ENCODE measurements at places on chromosomes 11 and 22.

GRCh38 chr11:22800482-22800881 is 29.1 kb downstream of the SVIP start:
- H3K4me1 ChIP-seq = no peaks in the 10 kb centered on the region
- no peaks in the 10 kb centered on the region for H3K27me3 ChIP-seq
- no peak overlapping the region for H3K27ac ChIP-seq
- no peak for DNase-seq
- H3K36me3 ChIP-seq = no peaks in the 10 kb centered on the region
- H3K4me3 ChIP-seq = no peak overlapping the region

GRCh38 chr11:108241330-108242037 is 18.6 kb downstream of the ATM start:
- no peak overlapping the region for H3K27ac ChIP-seq
- no peak for DNase-seq
- no peaks in the 10 kb centered on the region for H3K27me3 ChIP-seq
- H3K4me3 ChIP-seq = no peak overlapping the region
- peaks cover 16% of the 10 kb centered on the region for H3K36me3 ChIP-seq
- H3K4me1 ChIP-seq = no peaks in the 10 kb centered on the region

DNA sequence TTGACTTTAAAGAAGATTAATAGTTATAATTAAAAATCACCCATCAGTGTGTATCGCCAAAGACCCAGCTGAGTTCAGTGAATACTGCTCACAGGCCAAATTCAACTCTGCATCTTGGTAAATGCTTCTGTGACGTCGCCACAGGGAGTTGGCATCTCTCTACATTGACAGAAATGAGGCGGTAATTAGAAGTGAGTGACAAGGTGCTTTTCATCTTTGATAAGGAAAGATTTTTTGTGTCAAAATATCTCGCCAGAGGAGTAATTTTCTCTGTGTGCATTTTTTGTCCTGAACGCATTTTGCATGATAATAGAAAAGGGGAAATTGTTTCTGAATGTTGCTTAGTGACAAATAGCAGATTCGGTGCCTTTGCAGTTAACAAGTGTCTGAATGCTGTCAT is 345.8 kb downstream of the CNTN5 start:
- no peaks in the 10 kb centered on the region for H3K4me1 ChIP-seq
- H3K36me3 ChIP-seq = no peaks in the 10 kb centered on the region
- no peak overlapping the region for H3K27ac ChIP-seq
- H3K4me3 ChIP-seq = no peak overlapping the region
- DNase-seq = no peak
- no peaks in the 10 kb centered on the region for H3K27me3 ChIP-seq

DNA sequence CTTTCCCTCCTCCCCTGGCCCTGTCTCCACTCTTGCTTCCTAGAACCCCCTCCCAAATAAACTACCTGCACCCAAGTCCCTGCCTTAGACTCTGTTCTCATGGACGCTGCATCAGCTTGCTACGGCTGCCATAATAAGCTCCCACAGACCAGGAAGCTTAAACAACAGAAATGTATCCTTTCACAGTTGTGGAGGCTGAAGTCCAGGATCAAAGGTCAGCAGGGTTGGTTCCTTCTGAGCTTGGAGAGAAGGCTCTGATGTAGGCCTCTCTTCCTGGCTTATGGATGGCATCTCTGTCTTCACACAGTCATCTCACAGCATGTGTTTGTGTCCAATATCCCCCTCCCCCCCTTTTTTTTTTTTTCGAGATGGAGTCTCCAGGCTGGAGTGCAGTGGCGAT is 23.4 kb downstream of the CBX7 start:
- H3K27ac ChIP-seq = no peak overlapping the region
- no peaks in the 10 kb centered on the region for H3K27me3 ChIP-seq
- H3K4me3 ChIP-seq = no peak overlapping the region
- no peak for DNase-seq
- H3K4me1 ChIP-seq = peaks cover 7% of the 10 kb centered on the region

DNA sequence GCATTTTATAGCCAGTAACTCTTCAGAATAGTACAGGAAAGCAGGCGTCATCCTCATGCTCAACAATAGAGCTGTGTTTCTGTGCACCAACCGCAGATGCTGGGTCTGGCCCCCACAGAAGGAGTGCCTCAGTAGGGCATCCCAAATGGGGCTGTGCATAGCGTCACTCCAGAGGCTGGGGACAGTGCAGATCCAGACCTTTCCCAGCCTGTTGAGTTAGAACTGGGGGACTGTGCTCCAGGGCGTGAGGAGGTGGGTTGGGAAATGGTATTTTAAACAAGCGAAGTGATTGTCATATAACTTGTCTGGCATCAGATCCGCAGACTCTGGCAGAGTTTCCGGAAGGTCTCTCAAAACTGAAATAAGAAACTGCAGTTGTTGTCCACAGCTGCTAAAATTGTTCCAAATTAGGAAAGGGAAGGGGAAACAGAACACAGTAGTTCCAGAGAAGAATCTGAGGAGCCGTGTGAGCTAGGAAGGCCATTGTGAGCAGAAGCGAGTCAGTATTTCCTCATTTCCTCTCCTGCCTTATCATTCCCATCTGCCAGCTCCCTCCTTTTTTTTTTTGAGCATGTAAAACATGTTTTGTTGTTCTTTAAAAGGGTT is 52.2 kb downstream of the JAM3 start:
- peaks cover 12% of the 10 kb centered on the region for H3K27me3 ChIP-seq
- no peaks in the 10 kb centered on the region for H3K36me3 ChIP-seq
- no peak overlapping the region for H3K27ac ChIP-seq
- no peak overlapping the region for H3K4me3 ChIP-seq
- peaks cover 14% of the 10 kb centered on the region for H3K4me1 ChIP-seq

- 0 out of 2 replicates have a peak, but pooled peaks cover 2% of the 10 kb centered on the region for H3K27me3 ChIP-seq
- H3K4me3 ChIP-seq = no peak overlapping the region
- H3K27ac ChIP-seq = no peak overlapping the region
- DNase-seq = no peak
- H3K4me1 ChIP-seq = no peaks in the 10 kb centered on the region
- H3K36me3 ChIP-seq = no peaks in the 10 kb centered on the region
Observed at GRCh38 chr11:114296605-114297372, 590 bp downstream of the NNMT start.
